ENCODE measurements at places on chromosomes 3 and 15. TPM values are rescaled to one million over a fixed set of nuclear protein-coding genes. Genes with fewer than 3 reads are reported as not detected.

ABCC5 gene
- total RNA-seq = 55.8 TPM

ALDH1A3 gene
- total RNA-seq = 48.3 TPM

ECE2 gene
- not detected for total RNA-seq

ZNF662 gene
- total RNA-seq = 19.0 TPM

CLDN18 gene
- total RNA-seq = 0.09 TPM

UBXN7 gene
- 78.7 TPM for total RNA-seq

SNRPA1 gene
- total RNA-seq = 43.8 TPM

DUT gene
- 91.7 TPM for total RNA-seq

ADAMTS7 gene
- 16.6 TPM for total RNA-seq

SAXO2 gene
- total RNA-seq = 2.0 TPM

CYP1A2 gene
- total RNA-seq = not detected

CACNA2D3 gene
- total RNA-seq = 6.9 TPM

ROPN1 gene
- not detected for total RNA-seq

MUSTN1 gene
- total RNA-seq = 23.9 TPM

LRRIQ4 gene
- total RNA-seq = not detected

ATP10A gene
- total RNA-seq = 5.7 TPM

AGBL1 gene
- 0.49 TPM for total RNA-seq

RBPMS2 gene
- total RNA-seq = 14.2 TPM

Measured in sciatic nerve (tissue), 2 donors.